Lower leg skin (tissue), 4 donors: ENCODE measurements at places on chromosomes 13 and 19. TPM values are rescaled to one million over a fixed set of nuclear protein-coding genes. Genes with fewer than 3 reads are reported as not detected.

NPHS1 gene
- total RNA-seq = not detected

GRCh38 chr19:35992907-35993765 lies 1.9 kb upstream of the SDHAF1 start:
- no peak for DNase-seq

GRCh38 chr13:90293793-90294361 lies 1053.6 kb upstream of the MIR17HG start:
- DNase-seq = no peak

GRCh38 chr13:106919638-106920037 lies 351.7 kb upstream of the ARGLU1 start:
- DNase-seq = no peak
